ENCODE measurements at places on chromosomes 3 and 15.

DNA sequence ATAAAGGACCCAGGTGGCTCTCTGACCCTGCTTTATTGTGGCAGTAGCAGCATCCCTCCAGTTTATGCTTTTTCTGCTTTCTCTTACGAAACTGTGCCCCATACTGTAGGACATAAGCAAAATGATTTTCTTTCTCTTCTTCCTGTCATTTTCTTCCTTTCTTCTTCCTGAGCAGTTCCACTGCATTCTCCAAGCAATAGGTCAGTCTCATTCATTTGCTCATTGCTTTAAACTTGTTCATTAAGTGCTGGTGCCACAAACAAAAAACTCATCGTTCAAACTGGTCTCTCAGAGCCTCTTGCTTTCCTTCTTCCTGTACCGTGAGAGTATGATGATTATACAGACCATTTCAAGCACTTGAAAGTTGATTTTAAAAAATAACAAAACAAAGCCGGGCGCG, 66.8 kb downstream of the PDE8A start:
- DNase-seq = no peak

DNA sequence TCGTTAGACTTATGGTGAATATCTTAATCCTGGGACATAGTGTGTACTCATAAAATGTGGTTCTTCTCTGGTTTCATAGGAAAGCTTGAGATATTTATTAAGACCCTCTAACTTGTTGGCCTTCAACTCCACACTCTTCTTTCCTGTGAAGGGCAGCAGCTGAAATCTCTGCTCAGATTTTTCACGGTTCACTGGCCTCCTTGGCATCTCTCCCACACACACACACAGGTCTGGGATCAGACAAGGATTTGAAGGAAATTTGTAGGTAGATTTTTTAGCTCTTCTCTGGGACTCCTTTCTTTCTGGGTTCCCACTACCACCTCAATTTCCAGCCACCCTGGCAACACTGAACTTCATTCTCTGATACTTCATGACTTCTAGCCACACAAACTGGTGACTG, 70.2 kb downstream of the MYRIP start:
- no peak for DNase-seq

- DNase-seq = no peak
These were observed 31.1 kb upstream of the ALDH1A2 start for GRCh38 chr15:58096529-58097084.

- DNase-seq = no peak
These were observed 14.8 kb downstream of the PAQR5 start for GRCh38 chr15:69313432-69314000.

- DNase-seq = no peak
These were observed 355.8 kb downstream of the MCTP2 start for GRCh38 chr15:94587113-94587512.

DNA sequence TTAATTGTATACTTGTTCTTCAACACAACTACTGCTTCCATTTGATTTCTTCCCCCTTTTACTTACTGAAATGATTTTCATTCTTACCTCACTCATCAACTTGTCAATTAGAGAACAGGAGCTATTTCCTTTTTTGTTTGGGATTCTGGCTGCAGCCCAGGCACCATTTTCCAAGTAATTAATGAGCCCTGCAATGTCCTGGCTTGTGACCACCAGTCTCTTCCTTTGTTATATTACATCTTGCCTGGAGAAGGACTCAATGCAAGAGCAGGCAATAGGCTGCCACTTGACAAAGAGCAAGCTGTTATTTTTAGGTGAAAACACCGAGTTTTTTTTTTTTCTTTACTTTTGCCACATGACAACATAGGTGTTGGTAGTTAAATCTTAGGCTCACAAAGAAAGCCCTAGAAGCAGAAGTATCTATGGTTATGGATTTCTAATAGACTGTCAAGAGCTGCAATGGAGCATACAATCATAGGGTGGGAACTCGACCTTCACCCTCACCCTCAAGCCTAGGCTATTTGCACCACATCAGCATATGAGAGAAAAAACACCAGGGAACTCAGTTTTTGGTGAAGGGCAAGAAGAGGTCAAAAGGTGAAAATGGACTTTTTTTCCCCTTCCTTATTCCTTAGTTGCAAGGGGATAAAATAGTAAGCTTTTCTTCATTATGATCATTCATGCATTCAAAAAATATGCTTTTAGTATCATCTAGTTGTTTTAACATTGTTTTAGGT, 114.9 kb downstream of the TNIK start:
- DNase-seq = no peak

DNA sequence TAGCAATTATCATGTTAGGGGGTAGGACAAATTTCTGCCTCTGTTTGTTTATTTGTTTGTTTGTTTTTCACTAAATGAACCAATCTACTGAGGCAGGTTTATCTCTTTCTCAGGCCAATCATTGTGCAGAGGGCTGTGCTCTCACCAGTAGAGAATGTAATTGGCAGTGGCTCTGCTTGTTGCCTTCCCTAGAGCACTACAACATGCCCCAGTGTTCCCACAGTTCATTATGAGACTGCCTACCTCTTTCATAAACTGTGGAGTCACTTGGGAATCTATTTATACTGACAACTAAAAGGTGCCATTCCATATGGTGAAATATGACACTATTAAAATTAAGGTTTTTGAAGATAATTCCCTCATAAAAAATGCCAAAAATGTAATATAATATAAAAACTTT, 196.3 kb upstream of the ALCAM start:
- no peak for DNase-seq

Data from central memory CD8-positive, alpha-beta T cell (primary cell).